ENCODE measurements at places on chromosomes 13 and 19.

DNA sequence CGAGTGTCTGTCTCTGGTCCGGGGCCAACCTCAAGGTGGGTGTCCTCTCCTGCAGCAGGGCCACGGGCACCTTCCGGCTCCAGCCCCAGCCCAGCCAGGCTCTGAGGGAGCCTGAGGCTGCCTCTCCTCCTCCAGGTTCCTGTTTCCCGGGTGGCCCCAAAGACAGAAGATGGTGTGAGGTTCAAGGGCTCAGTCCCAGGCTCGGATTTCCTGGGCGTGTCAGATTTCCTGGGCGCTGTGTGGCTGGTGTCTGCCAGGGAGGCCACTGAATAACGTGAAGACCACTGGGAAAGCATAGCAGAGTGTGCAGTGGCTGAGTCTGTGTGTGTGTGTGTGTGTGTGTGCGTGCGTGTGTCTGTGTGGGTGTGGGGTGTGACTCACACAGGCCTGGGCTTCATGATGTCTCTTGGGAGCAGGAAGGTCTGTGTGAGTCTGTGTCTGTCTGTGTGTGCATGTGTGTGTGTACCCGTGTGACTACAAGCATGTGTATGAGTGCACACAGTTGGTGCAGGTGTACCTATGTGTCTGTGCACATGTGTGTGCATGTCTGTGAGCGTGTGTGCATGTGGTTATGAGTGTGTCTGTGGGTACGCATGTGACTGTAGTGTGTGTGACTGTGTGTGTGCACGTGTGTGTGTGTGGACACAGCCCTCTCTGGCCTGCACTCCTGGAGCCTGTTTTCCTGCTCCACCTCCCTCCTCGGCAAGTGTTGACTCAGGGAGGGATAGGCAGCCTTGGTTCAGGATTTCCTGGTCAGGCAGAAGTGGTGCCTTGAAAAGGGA is 28.3 kb downstream of the CEBPA start:
- DNase-seq, result peak; percentile 82

GRCh38 chr13:88908961-88909441 is 1237.8 kb downstream of the SLITRK5 start:
- peak; percentile 69 for DNase-seq

- no peak for DNase-seq
Observed at GRCh38 chr19:27774827-27775226, 1438.1 kb downstream of the UQCRFS1 start.

DNA sequence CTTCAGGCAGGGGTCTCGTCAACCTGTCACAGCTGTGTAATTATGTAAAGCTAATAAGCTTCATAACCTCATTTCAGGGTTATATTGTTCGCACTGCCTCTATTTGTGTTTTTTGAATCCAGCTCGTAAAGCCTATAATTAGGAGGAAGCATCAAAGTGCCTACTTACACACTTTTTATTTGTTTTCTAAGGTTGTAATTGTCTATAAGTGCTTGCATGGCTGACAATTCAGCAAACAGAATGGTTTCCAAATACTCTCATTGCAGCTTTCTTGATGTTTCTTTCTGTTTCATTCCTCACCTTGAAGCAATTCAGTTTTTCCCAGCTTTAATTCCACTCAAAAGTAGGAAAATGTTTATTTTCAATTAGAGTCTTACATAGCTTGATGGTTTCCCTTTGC is 336.3 kb downstream of the HS6ST3 start:
- DNase-seq, result no peak

- DNase-seq, result no peak
Observed at GRCh38 chr13:28002886-28003698, 14.6 kb upstream of the URAD start.

DNA sequence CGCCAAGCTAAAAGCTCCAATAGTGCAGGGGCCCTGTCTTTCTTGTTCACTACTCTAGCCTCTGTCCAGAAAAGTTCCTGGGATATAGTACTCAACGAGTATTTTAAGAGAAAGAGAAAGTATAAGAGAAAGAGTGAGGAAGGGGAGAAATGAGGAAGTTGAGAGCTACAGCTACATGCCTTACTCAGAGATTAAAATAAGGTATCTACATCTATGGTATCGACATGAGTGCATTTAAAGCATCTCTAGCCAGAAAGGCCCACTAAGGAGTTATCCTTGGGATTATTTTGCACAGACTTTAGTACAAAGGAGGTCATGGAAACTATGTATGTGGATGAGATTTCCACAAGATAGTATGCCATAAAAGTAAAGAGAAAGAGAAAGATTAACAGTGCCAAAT is 28.5 kb downstream of the MYCBP2 start:
- no peak for DNase-seq

GRCh38 chr13:66343224-66343828 is 886.8 kb downstream of the PCDH9 start:
- DNase-seq, result no peak

GRCh38 chr19:55567708-55568328 is 12.8 kb downstream of the ZNF579 start:
- DNase-seq, result no peak

DNA sequence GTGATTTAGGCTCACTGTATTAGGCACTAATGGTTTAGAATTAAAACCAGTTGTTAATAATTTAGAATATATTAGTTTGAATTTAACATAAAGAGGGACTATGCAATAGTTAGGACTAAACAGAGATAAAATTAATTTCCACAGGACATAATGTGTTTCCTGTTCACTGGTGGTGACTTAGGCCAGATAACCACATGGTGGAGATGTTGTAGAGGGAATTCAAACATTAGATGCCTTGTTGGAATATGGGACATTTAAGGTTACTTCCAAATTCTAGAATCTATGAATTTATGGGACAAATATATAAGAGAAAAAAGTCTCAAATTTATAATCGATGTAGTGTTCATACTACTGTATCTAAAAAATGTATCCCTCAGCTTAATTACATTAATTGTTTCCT is 615.5 kb upstream of the KLHL1 start:
- no peak for DNase-seq

- no peak for DNase-seq
Observed at GRCh38 chr13:44140146-44140545, 233.5 kb upstream of the SERP2 start.

DNA sequence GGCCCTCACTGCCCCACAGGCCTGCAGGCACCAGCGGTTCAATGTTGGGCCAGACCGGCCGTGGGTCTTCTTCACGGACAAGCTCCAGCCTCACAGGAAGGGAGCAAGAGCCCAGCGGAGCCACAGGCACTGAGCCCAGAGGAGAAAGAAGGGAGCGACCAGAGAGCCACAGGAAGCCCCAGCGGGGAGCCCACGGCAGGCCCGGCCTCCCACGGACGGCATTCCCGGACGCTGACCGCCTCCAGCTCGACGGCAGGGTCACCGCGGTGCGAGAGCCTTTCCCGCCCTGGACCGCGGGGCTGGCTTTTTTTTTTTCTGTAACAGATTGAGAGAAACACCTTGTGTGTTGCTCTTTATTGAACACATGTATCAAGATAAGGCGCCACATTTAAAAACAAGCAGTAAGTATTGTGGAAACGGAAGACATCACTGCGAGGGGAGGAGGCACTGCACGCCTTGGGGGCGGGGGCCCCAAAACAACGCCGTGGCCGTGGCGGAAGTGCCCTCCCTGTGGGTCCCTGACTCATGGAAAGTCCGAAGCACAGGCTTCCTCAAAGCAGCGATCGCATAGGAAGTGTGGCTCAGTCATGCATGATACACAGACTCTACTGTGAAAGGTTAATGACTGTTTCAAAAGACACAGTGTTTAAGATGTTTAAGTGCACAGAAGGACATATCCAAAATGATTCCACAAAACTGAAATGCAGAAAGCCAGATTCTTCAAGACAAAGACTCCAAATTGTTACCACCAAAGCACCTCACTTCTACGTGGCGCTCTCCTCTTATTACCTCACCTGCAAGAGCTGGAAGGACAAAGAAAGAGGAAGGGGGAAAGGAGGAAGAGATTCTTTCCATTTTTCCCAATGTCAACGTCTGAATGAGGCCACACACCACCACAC is 3.5 kb downstream of the RASA3 start:
- DNase-seq, result no peak

- no peak for DNase-seq
Observed at GRCh38 chr19:8577247-8577646, at the start of gene MYO1F. TSS of gene MYO1F (minus strand) at chr19:8577442. CDS start at chr19:8577309, 133 bp downstream.

- no peak for DNase-seq
Observed at GRCh38 chr13:102678339-102679107, 16.3 kb downstream of the METTL21C start.

DNA sequence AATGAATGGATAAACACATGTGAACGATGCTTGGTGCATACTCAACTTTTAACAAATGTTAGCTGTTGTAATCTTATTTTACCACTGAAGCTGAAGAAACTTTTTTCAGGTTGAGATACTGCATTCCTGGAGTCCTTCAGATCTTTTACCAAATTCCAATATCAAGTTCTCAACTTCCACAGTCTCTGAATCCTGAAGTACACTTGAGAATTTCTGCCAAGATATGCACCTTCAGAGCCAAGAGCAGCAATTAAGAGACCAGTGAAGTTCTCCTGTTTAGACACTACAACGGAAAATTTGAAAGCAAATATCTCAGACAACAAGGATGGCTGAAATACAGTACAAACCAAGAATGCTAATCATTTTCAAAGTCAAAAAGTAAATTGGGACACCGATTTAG is 84.6 kb upstream of the MTIF3 start:
- DNase-seq, result no peak

- no peak for DNase-seq
Observed at GRCh38 chr13:112880976-112881540, 88.0 kb upstream of the MCF2L start.

- peak; percentile 51 for DNase-seq
Observed at GRCh38 chr13:110942248-110942981, 27.5 kb upstream of the ANKRD10 start.

DNA sequence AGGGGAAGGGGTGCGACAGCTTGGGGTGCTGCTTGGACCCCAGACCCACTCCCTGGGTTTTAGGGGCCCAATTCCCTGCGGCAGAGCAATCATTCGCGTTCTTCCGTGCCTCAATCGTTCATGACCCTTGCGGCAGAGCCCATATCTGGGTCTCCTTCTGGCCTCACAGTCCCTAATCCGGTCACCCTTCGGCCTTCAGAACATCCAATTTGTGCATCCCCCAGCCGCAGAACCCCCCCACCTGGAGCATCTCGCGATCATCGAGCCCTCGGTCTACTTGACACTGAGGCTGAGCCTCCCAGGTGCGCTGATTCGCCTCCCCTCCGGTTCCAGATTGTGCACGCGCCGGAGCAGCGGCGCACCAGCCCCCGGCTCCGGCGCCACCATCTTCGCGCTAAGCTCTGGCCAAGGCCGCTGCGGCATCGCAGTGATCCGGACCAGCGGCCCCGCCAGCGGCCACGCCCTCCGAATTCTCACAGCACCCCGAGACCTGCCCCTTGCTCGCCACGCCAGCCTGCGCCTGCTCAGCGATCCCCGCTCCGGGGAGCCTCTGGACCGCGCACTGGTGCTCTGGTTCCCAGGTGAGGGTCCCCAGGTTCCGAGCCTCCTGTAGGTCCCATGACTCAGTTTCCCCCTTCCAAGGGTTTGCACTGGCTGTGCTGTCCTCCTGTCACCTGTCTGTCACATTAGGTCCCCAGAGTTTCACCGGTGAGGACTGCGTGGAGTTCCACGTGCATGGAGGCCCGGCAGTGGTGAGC is 501 bp downstream of the GTPBP3 start:
- DNase-seq, result peak; percentile 33

DNA sequence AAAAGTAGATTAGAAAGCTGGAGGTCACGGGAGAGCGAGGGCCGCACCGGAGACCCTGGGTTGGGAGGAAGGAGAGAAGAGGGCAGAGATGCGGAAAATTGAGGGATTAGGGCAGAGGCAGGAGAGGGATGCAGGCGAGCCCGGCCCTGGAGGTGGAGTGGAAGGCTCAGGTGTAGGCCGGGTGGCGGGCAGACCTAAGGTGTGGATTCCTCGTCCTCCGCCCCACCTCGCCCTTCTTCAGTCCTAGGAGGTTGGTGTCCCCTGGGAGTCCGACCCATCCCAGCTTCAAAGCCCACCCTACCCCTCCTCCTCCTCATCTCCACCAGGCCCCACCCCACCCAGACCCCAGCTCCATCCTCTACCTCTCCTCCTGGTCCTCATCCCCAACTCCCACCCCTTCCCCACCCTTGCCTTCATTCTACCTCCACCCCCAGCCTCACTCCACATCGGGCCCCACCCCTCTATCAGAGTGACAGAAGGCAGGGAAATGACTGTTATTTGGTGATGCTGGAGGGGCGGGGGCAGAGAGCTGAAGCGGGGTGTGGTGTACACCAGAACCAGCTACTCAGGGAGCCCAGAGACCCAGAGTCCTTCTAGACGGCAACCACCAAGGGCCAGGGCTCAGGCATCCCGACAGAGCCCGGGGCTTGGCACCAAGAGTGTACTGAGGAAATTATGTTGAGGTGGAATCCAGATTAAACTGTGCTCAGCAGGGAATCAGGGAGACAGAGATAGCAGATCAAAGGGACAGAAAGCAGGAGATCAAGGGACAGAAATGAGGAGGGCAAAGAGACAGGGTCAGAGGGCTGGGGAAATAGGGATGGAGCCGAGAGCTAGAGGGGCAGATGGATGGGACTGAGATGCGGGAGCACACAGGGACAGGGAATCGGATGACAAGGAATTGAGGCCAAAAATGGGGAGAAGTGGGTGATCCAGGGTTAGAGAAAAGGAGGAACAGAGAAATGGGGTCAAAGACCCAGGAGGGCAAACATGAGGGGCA is 6.4 kb downstream of the ERFL start:
- DNase-seq, result no peak

- no peak for DNase-seq
Observed at GRCh38 chr19:34539396-34539795, 57.8 kb downstream of the WTIP start.

GRCh38 chr19:38919837-38920601 is 8.0 kb upstream of the CCER2 start:
- no peak for DNase-seq

GRCh38 chr19:51448411-51449016 is 9.7 kb downstream of the SIGLEC8 start:
- DNase-seq, result no peak

- no peak for DNase-seq
Observed at GRCh38 chr19:28927456-28927855, 285.5 kb downstream of the UQCRFS1 start.

GRCh38 chr19:651114-651818 is 11.6 kb downstream of the FGF22 start:
- DNase-seq, result no peak

- DNase-seq, result no peak
Observed at GRCh38 chr13:80884056-80884785, 543.3 kb upstream of the SPRY2 start.

- DNase-seq, result no peak
Observed at GRCh38 chr13:39391761-39392160, 211.2 kb downstream of the LHFPL6 start.

DNA sequence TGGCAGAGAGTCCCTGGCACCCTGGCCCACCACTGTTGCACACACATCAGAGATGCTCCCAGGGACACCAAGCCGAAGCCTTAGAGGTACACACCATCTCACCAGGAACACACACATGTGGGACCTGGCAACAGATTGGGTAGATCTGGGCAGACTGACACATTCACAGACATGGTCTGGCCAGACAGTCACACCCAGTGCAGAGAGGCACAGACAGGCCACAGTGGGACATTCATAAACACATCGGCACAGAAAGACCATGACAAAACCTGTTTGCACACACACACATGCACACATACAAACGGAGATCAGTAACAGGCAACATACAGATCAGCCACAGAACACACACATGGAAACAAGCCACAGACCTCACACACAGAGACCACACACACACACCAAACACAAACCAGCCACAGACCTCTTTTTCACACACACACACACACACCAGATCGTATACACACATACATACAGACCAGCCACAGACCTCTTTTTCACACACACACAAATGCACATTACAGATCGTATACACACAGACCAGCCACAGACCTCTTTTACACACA is 6.3 kb upstream of the JUNB start:
- DNase-seq, result no peak

- no peak for DNase-seq
Observed at GRCh38 chr19:56748378-56748777, 76.8 kb upstream of the ZNF835 start.

- no peak for DNase-seq
Observed at GRCh38 chr19:19527674-19528625, 761 bp upstream of the YJEFN3 start.

Data from foreskin keratinocyte (primary cell).